HT-29 (cell line): ENCODE measurements at places on chromosomes 4 and X.

DNA sequence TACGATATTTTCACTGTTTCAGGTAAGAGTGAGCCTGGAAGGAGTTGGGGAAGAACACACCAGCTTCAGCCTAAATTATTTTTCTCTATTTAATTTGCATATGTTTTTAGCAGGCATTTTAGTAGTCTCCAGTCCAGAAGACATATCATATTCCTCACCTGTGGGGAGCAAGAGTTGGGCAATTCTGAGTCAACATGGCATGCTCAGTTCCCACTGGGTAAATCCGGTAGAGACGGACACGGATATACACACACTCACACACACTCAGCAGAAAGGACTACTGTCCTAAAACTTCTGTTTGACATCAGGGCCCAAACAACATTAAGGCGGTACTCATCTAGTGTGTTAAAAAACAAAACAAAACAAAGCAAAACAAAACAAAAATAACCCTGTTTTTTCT, 4.9 kb upstream of the BEX4 start:
- DNase-seq: no peak

DNA sequence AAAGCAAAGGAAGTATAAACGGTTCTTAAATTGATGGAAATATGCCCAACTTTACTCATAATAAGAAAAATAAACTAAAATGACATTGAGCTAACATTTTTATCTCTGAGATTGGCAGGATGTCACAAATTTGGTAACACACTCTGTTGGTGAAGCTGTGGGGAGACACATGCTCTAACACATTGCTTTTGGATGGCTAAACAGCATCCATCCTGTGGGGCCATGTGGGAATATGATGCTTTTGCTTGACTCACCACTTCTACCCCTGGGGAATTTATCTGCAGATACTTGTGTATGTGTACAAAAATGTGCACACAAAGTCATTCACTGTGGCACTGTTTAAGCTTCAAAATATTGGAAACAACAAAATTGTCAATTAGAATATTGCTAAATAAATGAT, 100.2 kb downstream of the ANAPC4 start:
- no peak for DNase-seq

DNA sequence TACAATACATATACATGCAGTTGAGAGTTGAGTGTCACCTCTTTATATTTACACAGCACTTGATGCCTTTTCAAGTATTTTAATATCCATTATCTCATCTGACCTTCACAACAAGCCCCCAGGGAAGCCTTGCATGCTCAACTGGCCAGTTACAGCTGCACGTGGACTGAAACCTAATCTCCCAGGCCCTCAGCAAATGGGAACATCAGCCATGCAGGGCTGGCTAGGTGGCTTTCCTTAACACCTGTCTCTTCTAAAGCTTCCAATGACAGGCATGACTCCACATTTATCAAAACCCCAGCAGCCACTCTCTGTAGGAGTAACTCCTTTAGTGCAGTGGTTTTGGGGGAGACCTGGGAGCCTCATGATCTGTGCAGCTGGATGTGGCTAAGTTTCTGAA, 56.4 kb downstream of the PHKA2 start:
- DNase-seq: no peak

DNA sequence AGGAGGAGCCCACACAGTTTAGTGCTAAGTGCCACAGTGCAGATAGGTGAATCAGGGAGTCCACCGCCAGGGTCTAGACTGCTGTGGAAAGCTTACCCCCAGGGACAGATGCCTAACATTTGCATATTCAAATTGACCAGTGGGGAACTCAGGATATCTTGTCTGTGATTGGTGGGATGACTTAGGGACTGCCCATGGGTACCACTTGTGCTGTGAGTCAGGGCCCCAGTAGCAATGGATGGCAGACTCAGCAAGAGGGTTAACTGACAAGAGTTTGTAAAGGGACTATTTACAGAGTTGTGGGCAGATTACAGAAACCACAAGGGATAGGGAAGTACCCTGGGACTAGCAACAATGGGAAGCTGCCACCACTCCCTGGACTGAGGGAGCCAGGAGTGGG, 282.1 kb downstream of the BCOR start:
- DNase-seq: no peak

DNA sequence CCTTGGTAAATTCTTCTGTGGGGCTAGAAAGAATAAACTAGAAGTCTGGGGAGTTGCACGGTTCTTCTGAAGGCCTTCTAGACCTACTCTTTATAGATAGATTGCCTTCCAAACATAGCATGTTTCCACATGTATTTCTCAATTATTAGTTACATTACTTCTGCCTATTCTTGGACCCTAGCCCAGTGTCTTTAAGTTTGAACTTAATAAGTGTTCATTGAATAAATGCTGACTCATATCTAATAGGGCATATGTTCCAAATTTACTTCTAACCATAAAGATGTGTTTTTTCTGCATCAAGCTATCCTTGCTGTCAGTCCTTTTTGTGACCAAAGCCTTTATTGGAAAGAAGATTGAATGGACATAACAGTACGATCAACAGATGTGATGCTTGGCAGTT, 503.6 kb upstream of the ZFP42 start:
- no peak for DNase-seq

DNA sequence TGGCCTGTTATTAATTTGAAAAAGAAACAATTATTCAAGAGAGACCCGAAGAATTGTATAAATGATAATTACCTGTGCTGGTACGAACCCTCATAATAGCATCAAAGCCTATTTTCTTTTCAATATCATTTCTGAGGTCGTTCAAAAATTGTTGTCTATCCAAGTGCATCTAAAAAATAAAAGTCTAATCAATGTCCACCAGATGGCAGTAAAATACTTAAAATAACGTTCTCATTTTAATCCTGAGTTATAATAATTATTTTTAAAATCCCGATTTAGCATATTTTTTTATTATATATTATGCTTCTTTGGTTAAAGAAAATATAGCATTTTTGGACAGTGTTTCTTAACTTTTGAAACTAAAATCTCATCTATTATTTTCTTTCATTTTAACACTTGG, 55.7 kb downstream of the METTL14 start:
- peak; percentile 16 for DNase-seq

GRCh38 chrX:52574416-52575275, 57.8 kb upstream of the XAGE1B start:
- DNase-seq: peak; percentile 68

GRCh38 chr4:182245541-182246215, 2.5 kb downstream of the TENM3 start:
- DNase-seq: peak; percentile 7

DNA sequence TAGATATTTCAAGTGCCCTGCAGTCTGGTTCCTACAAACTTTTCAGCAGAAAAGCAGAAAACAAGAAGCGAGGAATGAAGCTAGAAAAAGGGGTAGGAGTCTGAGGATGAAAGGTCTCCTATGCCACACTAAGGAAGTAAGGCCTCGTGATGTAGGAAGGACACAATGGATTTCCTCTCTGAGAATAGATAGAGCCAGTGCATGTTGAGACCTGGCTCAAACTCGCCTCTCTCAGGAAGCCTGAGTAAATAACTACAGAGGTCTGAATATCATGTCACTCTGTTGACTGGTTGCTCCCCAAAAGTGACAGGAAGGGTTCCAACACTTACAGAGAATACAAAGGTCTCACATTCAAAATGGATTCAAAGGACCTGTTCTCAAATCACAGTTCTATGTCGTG, 93.3 kb downstream of the GRIA3 start:
- no peak for DNase-seq

GRCh38 chr4:65193985-65194384, 476.3 kb downstream of the EPHA5 start:
- DNase-seq: no peak

- DNase-seq: no peak
Observed at GRCh38 chr4:101707596-101707995, 82.9 kb upstream of the BANK1 start.

- no peak for DNase-seq
Observed at GRCh38 chr4:169184236-169184635, 86.5 kb downstream of the SH3RF1 start.

DNA sequence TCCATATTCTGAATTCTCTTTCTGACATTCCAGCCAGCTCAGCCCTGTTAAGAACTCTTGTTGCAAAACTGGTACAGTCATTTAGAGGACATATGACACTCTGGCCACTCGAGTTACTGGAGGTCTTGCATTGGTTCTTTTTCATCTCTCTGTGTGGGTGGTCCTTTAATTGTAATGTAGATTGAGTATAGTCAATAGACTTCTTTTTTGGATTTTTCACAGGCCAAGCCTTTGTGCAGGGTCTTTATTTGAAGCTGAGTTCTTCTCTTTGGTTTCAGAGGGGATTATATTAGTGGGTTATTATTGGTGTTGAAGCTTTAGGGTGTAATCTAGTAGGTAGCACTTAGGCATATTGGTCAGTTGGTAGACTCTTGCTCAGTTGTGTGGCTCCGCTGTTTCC, 118.0 kb upstream of the GIMD1 start:
- no peak for DNase-seq

- DNase-seq: no peak
Observed at GRCh38 chr4:41069838-41070237, 144.5 kb downstream of the APBB2 start.

DNA sequence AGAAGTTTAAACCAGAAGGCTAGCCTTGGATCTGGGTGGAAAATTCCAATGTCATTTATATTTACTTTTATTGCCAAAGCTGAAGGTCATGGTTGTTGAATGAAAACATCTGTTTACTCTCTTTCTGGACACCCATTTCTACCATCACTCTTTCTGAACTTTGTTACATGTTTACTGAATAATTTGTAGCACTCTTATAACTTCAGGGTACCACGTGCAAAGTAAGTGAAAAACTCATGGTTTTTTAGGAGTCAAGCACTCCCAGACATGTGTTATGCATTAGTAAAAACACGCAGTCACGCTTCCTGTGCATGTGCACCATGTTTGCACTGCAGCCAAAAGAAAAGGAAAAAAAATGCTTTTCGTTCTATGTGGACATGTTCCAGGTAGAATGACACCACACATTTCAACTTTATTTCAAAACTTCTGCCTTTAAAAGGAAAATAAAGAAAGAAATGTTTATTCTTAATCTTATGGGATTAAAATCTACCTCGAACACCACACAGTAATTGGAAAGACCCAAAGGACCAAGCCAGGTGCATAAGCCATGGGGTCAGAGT, 31.4 kb upstream of the ADH1C start:
- DNase-seq: no peak

GRCh38 chr4:68864438-68865187, 48.8 kb downstream of the UGT2B10 start:
- peak; percentile 81 for DNase-seq

DNA sequence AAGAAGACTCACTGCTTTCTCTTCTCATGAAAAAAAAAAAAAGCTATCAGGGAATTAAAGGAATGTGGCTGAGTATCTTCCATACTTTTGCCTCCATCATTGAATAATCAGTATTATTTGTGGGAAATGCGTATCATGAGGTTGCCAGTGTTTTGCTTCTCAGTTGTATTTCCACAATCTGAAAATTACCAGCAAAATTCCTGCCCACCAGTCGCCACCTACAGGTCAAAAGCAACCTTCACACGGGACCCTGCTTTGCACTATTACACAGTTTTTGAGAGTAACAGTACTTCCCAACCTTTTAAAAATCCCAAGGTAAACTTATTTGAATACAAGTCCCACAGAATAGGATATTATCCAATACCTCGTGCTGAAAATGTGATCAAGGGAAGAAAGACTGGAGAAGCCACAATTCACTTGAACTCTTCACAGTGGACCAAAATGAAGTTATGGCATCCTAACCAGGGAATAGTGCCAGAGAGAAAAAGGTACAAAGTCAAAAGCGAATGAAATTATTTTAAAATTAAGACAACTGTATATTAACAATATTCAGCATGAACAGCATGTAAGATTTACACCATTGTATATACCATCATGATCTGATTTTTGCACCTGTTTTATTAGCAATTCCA, 30.4 kb downstream of the PGRMC1 start:
- peak; percentile 39 for DNase-seq

DNA sequence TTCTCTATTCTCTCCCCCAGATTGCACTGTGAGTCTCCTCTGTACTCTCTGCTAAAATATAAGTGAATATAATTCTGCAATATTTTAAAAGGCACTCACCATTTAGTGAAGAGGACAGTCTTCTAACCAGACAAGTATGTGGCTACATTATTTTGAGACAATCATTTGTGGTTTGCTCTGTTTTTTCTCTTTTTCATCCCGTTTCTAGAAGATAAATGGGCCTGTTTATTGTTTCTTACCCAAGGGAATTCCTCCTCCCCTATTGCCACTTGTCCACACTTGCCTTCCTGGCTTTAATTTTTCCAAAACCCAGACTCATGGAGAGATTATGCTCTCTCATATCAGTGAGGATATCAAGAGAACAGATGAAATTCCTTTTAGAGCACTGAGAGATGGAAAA, 18.6 kb upstream of the IL13RA2 start:
- no peak for DNase-seq

DNA sequence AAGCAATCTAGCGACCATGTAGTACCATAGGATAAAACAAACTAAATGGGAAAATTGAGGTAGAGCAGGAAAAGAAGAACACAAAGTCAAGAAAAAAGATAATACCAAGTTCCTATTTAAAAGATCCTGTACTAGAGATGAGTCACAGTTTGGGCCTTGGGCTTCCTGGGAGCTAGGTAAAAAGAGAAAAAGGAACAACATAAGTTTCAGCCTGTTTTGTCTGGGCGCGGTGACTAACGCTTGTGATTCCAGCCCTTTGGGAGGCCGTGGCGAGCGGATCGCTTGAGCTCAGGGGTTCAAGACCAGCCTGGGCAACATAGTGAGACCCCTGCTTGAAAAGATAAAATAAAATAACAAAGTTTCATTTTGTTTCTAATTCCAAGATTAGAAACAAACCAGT, 14.0 kb upstream of the TMEM156 start:
- no peak for DNase-seq

- DNase-seq: no peak
Observed at GRCh38 chr4:95627709-95628108, 78.9 kb upstream of the UNC5C start.

DNA sequence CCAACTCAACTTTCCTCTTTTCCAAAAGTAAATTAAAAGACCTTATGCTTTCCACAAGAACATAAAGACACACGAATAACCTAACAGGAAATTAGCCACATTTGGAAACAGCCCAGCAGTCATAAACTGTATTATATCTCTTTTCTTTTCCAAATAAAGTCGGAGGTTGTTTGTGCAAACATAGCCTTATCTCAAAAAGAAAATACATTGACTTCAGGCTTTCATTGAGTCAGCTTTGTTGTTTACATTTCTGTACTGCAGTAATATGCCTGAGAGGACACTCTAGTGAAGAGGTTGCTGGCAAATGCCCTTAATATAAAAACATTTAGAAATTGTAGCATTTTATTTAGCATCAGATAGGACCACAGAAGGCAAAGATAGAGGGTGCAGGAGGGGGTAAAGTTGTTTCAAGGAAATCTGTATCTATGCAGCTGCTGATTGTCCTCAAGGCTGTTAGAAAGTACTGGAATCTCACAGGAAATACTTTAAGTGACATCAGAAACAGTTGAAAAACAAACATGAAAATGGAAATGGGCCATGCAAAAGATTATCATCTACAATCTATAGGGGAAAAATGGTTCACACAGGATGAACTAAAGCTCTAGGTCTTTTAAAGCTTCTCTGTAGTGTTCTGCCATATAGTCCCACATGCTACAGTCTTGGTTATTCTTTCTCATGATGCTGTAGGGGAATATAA, 14.5 kb downstream of the LNX1 start:
- DNase-seq: peak; percentile 42

- DNase-seq: no peak
Observed at GRCh38 chr4:106036334-106036733, 141.1 kb downstream of the NPNT start.

GRCh38 chr4:2427383-2428334, 8.9 kb downstream of the CFAP99 start:
- no peak for DNase-seq

- DNase-seq: no peak
Observed at GRCh38 chr4:127196655-127197352, 436.0 kb upstream of the INTU start.

GRCh38 chrX:123223859-123224258, 39.8 kb downstream of the GRIA3 start:
- DNase-seq: no peak
